ENCODE measurements at places on chromosomes 6 and 20.

GRCh38 chr6:13447949-13448724 is 39.3 kb downstream of the GFOD1 start:
- no peak for DNase-seq

- no peak for DNase-seq
Observed at GRCh38 chr6:37311741-37312473, 41.9 kb upstream of the RNF8 start.

GRCh38 chr6:120938876-120939472 is 395.3 kb downstream of the TBC1D32 start:
- DNase-seq = no peak

DNA sequence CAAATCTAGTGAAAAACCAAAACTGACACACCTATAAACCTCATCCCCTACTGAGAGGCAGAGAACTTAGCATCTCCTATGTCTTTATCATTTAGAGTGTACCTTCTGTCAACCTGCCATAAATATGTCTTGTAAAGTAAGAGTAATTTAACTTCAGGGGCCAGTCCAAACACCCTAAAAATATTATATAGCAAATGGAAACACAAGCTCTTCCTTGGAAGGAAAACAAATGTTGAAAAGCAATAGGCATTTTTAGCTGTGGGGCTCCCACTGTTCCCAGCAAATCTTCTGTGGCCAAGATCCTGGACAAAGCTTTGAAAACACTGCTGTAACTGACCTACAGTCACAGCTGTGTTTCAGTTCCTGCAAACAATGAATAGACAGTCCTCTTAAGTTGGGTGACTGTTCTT is 140.0 kb upstream of the RNF217 start:
- no peak for DNase-seq

GRCh38 chr6:41715795-41716515 is 19.5 kb downstream of the TFEB start:
- DNase-seq = no peak

- no peak for DNase-seq
Observed at GRCh38 chr6:139522511-139523220, 148.2 kb upstream of the CITED2 start.

DNA sequence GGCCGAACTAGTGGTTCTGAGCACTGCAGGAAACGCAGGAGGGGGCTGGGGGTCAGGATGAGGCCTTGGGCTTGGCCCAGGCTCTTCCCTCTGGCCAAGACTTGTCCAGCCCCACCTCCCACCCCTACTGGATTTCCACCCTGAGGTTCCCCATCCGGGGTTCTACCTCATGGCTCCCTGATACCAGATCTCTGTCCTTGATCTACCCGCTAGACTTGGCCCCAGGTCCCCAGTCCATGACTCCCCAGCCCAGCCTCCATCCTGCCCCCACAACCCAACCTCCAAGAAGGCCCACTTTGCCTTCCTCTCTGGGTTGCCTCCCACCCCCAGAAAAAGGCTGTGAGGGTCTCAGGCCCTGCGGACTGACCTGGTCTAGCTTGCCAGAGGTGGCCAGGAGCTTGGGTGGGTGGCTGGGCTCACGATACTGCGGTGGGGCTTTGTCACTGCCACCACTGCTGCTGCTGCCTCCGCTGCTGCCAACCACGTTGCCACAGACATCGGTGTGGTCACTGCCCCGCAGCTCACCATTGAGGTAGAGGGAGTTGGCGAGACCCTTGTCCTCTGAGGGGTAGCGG is 6.8 kb upstream of the FASTKD5 start:
- no peak for DNase-seq

- DNase-seq = no peak
Observed at GRCh38 chr6:18676548-18676947, 289.4 kb downstream of the RNF144B start.

- DNase-seq = no peak
Observed at GRCh38 chr6:133632206-133632605, 256.7 kb upstream of the TCF21 start.

DNA sequence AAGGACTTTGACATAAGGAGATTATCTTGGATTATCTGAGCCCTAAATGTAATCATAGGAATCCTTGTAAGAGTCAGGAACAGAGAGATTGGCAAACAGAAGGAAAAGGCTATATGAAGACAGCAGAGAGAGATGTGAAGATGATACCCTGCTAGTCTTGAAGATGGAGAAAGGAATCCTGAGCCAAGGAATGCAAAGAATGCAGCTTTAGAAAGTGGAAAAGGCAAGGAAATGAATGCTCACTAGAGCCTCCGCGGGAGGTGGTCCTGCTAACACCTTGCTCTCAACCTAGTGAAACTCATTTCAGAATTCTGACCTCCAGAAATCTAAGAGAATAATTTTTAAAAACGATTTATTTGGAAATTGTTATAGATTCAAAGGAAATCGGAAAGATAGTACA is 117.1 kb downstream of the TBXT start:
- no peak for DNase-seq

- no peak for DNase-seq
Observed at GRCh38 chr20:25220810-25221591, 25.5 kb downstream of the ENTPD6 start.

GRCh38 chr6:22457996-22458395 is 111.4 kb upstream of the HDGFL1 start:
- DNase-seq = no peak

GRCh38 chr6:90284236-90285041 is 12.2 kb downstream of the BACH2 start:
- DNase-seq = peak; percentile 47

- DNase-seq = no peak
Observed at GRCh38 chr20:17023036-17023435, 203.8 kb upstream of the PCSK2 start.

DNA sequence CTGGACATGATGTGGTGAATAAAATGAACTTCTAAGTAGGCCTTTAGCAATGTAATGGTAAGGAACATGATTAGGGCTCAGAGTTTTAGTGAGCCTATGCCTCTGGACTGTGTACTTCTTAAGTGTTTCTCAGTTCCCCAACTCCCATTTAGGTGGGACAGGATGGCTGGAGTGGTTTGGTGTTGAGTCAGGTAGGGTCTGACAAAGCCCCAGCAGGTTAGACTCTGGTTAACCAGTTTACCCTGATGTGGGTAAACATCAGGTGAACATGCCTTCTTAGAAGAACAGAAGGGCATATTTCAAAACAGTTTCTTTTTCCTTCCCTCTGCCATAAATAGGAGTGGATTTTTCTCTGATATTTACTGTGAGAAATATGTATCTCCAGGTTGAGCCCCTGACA is 1548.7 kb downstream of the GRIK2 start:
- no peak for DNase-seq

GRCh38 chr6:1635305-1636010 is 25.7 kb downstream of the FOXC1 start:
- DNase-seq = no peak

DNA sequence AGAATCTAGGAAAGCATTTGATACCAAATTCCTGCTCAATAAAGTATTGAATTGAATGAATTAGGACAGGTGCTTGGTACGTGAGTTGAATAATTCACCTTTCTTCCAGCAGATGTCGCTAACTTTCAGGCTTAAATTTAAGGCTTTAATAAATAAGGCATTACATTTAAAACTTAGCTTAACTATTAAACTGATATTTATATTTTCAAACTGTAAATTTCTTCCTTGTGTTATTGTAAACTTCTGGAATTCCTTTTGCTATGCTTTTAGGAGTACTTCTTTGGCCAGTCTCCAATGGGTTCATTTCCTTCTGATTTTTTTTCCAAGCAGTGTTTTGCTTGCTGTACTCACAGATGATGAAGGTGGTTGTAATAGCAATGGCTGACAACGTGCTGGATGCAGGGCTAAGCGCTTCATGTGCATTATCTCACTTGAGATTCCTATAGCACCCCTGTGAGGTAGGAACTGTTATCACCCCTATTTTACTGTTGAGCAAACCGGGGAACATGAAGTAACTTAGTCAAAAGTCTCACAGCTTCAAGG is 71.3 kb upstream of the SLC2A12 start:
- no peak for DNase-seq

GRCh38 chr6:37551867-37552266 is 52.2 kb upstream of the CCDC167 start:
- DNase-seq = no peak

DNA sequence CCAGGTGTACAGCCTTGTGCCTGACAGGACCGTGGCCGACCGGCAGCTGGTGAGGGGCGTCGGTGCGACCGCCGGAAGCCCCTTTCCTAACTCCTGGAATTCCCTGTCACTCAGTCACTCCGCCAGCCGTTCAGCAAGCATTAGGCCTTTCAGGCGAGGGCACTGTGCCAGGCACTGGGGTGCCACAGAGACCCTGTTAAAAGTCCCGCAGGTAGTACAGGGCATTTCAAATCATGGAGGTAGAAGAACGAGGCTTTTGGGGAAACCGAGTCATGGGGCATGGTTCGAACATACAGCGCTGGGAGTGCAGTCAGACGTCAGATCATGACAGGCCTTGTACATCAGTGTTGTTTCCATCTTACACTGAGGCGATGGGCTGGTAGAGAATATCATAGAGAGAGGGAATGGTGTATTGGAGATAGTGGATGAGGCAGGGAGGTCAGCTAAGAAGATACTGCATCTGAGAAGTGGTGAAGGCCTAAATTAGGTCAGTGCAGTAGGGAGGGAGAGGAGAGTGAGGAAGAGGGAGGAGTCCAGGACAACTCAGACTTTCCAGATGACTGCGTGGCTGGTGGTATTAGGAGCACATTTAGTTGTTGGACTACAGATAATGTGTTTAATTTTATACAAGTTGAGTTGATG is 892 bp upstream of the DXO start:
- DNase-seq = peak; percentile 28

- no peak for DNase-seq
Observed at GRCh38 chr6:155968921-155969320, 513.3 kb upstream of the NOX3 start.

- DNase-seq = no peak
Observed at GRCh38 chr6:125835221-125835744, 44.5 kb downstream of the NCOA7 start.

DNA sequence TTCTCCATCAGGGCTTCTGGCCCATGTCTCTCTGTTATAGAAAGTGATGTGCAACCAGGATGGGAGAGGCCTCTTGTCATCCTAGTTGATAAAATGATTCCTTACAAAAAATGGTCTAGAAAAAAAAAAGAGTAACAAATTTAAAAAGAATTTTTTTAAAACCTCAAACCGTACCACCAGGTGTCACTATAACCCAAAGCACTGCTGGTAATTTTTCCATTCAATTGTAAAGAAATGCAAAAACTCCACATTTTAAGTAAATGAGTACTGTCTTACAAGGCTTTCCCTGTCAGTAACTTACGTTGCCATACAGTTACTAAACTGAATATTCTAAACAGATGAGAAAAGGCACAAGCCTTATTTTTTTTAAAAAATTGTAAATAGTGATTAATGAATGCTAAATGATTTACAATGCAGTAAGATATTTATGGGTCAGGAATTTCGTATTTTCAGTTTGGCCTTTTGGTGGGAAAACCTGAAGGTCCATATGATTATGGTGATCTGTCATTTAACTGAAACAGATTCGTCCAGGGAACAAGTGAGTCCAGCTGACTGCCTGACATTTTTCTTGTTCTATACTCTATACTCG is 95.4 kb downstream of the OGFRL1 start:
- no peak for DNase-seq

GRCh38 chr6:24757611-24758010 is 17.1 kb upstream of the GMNN start:
- no peak for DNase-seq

Data from activated CD4-positive, alpha-beta T cell treated with anti-CD3 and anti-CD28 coated beads, Interleukin-2, amount 50 U/mL, for 48 hours (primary cell).